ENCODE measurements at places on chromosomes 3 and 15. TPM values are rescaled to one million over a fixed set of nuclear protein-coding genes. Genes with fewer than 3 reads are reported as not detected.

- DNase-seq: peak; percentile 27
Observed at GRCh38 chr3:139935016-139935865, at the start of gene CLSTN2. Gene CLSTN2, plus strand, starts transcription at chr3:139935185.

GRCh38 chr3:133915685-133916658 is 20.3 kb upstream of the RAB6B start:
- DNase-seq: no peak

BRPF1 gene
- 14.9 TPM for total RNA-seq

PLSCR2 gene
- 2.9 TPM for total RNA-seq
